ENCODE measurements at places on chromosomes 1 and 21.

DNA sequence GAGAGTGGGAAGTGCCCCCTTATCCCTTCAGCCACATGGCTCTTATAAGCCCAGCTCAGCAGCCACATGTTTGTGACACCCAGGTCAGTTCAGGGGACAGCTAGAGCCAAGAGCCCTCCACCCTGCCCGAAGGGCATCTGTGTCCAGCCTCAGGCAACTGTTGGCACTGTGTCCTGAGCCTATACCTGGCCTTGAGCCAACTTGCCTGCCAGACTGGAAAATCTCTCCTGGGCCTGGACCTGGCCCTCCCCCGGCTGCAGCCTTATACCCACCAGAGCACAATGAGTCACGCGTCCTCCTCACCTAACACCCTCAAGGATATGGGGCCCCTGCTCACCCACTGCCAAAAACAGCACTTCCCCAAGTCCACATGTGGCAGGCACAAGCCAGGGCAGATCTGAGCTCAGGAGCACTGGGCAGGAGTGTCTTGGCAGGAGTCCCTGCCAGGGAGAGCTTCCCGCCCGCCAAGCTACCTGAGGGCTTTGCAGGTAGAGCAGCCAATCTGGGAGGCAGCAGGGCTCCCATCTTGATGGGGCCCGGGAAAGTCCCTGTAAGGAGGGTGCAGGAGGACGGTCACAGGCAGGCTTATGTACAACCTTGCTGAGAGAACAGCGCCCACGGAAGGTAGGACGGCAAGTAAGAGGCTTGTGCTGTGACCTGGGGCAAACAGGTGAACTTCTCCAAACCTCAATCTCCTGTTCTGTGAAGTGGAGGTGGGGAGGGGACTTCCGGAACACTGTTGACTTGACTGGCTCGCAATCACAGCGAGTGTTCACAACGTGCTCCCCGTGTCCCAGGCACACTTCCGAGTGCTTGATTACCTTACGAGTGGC lies 19.8 kb upstream of the HSPG2 start:
- no peak for DNase-seq

- DNase-seq, result no peak
Observed at GRCh38 chr21:42754270-42754933, 101.0 kb downstream of the PDE9A start.

DNA sequence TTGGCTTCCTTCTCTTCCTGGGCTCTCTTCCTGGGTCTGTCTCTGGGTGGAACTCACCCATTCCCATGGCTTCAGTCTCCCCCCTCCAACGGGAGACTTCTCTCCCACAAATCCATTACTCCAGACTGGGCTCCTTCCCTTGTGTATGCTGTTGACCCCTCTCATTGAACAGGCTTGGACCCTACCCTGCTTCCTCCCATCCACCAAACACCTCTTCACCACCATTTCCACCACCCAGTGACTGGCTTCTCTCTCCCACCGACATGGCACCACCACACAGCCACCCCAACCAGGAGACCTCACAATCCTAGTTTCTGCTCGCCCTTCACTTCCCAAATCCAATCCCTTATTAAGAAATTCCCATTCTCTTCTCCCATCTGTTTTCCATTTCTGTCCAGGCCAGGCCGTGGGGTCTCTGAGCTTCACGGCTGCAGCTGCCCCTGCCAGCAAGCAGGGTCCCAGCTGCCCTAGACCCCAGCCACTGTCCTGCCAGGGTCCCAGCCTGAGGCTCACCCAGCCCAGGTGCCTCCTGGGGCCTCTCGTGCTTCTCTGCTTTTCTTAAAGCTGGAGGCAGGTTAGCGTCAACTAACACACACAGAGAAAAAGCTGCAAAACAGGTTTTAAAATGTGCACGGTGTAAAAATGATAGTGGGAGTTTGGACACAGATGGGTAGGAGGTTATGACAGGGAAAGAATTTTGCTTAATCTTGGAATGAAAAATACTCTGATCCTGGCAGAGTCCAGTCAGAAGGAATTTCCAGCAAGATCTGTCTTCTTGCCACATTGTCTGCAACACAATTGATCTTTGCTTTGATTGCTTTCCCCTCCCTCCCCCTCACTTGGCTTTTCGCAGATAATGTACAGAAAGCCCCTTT lies 383.8 kb upstream of the VAMP3 start:
- DNase-seq, result no peak

DNA sequence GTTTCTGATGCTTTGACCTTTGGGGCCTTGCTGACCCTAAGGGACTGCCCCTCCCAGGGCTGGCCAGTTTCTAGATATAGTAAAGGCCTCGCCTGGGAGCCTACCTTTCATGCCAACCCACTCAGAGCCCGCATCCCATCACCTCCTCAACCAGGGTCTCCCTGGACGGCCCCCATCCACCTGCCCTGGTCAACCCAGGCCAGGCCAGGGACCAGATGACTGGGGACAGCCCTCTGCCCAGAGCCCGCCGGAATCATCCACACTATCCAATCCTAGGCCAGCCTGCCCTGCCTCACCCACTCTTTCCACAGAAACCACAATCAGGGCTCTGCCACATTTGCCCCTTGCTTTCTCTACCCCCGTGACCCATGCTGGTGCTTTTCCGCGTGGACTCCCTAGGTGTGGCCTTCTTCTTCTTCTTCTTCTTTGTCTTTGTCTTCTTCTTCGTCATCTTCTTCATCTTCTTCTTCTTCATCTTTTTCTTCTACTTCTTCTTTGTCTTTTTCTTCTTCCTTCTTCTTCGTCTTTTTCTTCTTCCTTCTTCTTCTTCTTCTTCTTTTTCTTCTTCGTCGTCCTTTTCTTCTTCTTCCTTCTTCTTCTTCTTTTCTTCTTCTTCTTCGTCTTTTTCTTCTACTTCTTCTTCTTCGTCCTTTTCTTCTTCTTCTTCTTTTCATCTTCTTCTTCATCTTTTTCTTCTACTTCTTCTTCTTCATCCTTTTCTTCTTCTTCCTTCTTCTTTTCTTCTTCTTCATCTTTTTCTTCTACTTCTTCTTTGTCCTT lies 11.5 kb upstream of the H6PD start:
- DNase-seq, result no peak

DNA sequence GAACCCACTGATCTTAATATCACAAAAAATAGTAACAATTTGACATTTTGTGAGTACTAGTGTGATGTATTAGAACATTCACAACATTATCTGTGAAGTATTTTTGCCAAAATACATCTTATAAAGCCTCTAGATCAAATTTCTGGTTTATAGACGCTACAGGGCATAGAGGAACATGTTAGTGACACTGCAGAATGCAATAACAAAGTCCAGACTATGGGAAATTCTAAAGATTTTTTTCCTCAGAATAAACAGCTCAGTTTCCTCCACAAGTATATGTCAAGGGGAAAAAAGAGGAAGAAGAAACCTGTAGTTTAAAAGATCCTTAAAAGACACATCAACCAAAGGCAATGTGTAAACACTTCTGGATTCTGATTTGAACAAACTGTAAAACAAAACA lies 26.4 kb upstream of the MROH9 start:
- no peak for DNase-seq

DNA sequence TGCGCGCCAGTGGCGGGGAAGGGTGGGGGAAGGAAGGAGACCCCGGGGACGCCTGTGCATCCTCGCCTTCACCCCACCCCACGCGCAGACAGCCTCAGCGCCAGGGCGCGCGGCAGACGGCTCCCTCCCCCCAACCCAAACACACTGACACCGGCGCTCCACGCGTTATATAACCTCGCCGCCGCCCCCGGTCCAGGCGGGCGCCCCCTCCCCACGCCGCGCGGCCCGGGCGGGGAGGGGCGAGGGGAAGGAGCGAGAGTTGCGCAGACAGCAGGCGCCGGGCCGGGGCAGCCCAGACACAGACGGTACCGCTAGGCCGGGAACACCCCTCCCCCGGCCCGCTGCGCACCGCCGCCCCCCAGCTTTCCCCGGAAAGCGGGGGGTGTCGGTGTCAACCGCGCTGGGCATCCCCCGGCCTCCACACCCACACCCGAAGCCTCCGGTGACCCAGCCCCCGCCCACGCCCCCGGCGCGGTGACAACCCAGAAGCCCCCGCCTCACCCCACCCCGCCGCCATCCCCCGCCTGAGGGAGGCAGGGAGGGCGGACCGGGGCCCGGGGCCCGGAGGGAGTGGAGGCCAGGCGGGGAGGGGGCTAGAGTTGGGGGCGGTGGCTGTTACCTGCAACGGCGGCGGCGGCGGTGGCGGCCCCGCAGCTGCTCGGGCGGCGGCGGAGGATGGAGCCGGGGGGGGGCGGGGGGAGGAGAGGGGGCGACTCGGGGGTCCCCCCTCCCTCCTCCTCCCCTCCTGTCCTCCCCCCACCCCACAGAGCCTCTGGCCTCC lies 432 bp downstream of the AKT3 start:
- no peak for DNase-seq

- peak; percentile 64 for DNase-seq
Observed at GRCh38 chr1:186985889-186986491, 157.2 kb downstream of the PLA2G4A start.

GRCh38 chr21:41751611-41752011 lies 15.2 kb downstream of the RIPK4 start:
- no peak for DNase-seq

GRCh38 chr1:16954579-16954978 lies 25.8 kb downstream of the MFAP2 start:
- DNase-seq, result no peak

All from forelimb muscle (tissue), 1 donor.